ENCODE measurements at places on chromosomes 3 and 15.

- no peak for DNase-seq
These were observed 130.7 kb upstream of the KCNMB2 start for GRCh38 chr3:178405531-178405930.

GRCh38 chr3:170914690-170915089 is 6.3 kb upstream of the EIF5A2 start:
- DNase-seq: no peak

DNA sequence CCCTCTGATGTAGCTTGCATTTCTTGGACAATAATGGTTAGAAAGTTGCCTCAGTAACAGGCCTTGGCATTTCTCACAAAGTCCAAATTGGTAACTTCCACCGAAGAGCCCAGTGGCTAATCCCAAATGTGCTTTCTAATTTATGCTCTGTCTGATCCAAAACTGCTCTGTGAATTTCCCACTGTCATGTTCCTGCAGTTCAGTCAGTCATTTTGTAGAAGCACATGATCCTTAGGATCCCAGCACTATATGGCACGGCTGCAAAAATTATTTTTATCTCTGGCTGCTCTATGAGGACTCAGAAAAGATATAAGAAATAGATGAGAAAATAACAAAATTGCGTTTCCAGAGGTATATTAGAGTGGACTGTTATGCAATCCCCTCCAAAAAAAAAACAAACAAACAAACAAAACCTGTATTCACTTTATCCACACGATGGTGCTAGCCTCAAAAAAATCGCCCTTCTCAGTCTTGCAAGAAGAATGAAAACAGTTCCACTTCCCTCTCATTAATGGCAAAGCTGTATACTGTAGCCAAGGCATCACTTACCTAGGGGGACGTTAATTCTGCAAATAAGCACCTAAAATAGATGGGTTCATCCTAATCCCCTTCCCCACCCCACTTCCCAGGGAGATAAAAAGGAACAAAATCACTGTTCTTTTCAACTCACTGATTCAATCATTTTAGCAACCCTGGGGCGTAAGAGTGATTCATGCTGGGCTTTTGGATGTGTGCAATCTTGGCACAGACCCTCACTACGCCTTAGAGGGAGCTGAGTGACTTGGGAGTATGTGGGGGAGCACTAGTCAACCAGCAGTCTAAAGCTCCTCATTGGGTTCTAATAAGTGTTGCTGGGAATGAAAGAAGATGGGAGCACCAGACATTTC is 61.3 kb downstream of the TMCO5A start:
- DNase-seq: peak; percentile 23

- no peak for DNase-seq
These were observed 232.3 kb downstream of the SNRPN start for GRCh38 chr15:25186906-25187645.

GRCh38 chr15:56765251-56765650 is 31.9 kb upstream of the ZNF280D start:
- no peak for DNase-seq

GRCh38 chr15:101167753-101168462 is 83.9 kb downstream of the CHSY1 start:
- DNase-seq: peak; percentile 85

GRCh38 chr15:75002398-75002797 is 7.0 kb downstream of the SCAMP5 start:
- no peak for DNase-seq

- DNase-seq: no peak
These were observed 93.8 kb downstream of the LINGO1 start for GRCh38 chr15:77538793-77539497.

GRCh38 chr15:43314171-43314570 is 16.2 kb downstream of the LCMT2 start:
- DNase-seq: no peak
